ENCODE measurements at places on chromosomes 16 and 17. TPM values are rescaled to one million over a fixed set of nuclear protein-coding genes. Genes with fewer than 3 reads are reported as not detected.

C1QL1 gene
- not detected for total RNA-seq

EXOC3L1 gene
- total RNA-seq, result not detected

GRCh38 chr16:3592559-3592958 lies 15.4 kb upstream of the NLRC3 start:
- H3K36me3 ChIP-seq, result no peaks in the 10 kb centered on the region
- no peak for DNase-seq
- H3K4me1 ChIP-seq, result no peaks in the 10 kb centered on the region
- H3K27ac ChIP-seq, result no peak overlapping the region
- H3K4me3 ChIP-seq, result no peak overlapping the region
- H3K27me3 ChIP-seq, result no peaks in the 10 kb centered on the region

- H3K4me3 ChIP-seq, result no peak overlapping the region
- peaks cover 4% of the 10 kb centered on the region for H3K4me1 ChIP-seq
- H3K36me3 ChIP-seq, result no peaks in the 10 kb centered on the region
Observed at GRCh38 chr17:79609673-79610645, 892 bp downstream of the RBFOX3 start.

DNA sequence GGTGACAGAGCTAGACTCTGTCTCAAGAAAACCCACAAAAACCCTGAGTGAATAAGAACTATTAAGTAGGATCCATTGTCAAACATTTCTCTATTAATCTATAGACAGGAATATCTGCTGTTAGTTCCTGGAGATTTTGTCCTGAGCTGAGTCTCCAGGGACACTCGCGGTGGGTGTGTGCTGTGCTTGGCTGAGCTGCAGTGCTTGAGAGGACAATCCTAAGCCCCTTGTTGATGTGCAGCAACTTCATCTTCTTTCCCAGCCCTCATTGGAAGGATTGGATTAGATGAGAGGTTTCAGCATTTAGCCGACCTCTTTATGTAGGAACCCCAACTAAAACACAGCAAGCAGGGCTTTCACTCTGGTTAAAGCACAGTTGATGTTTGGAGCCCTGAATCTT lies 33.3 kb downstream of the NDEL1 start:
- no peaks in the 10 kb centered on the region for H3K4me1 ChIP-seq
- H3K27me3 ChIP-seq, result no peaks in the 10 kb centered on the region
- H3K4me3 ChIP-seq, result no peak overlapping the region
- peaks cover 34% of the 10 kb centered on the region for H3K36me3 ChIP-seq
- H3K27ac ChIP-seq, result no peak overlapping the region

PIRT gene
- total RNA-seq, result not detected

DNA sequence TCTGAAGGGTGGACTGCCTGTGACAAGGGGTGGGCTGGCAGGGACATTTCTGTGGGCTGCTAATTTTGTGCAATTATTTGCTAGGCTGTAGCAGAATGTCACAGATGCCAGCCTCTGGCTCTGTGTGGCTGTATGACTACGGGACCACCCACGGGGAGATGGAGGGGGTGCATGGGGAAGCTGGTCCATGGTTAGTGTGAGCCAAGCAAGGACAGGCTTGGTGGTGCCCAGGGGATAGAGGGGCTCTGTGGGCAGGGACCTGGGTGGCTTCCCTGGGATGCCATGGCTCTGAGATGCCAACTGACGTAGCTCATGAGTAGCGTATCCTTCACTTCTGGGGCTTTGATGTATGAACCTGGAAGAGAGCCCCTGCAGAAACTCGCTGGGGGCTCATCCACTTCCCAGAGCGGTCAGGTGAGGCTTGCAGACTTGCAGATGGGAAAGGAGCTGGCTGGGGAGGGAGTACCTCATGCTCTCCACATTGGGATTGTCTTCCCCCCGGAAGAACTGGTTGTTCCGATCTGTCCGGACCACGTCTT lies 87.2 kb downstream of the TBC1D16 start:
- H3K27me3 ChIP-seq, result no peaks in the 10 kb centered on the region
- no peak overlapping the region for H3K4me3 ChIP-seq
- H3K36me3 ChIP-seq, result no peaks in the 10 kb centered on the region
- no peak overlapping the region for H3K27ac ChIP-seq
- H3K4me1 ChIP-seq, result no peaks in the 10 kb centered on the region

- no peak within 1 kb of the TSS for H3K4me3 ChIP-seq
- no peak for DNase-seq
- no peak within 1 kb of the TSS for H3K27ac ChIP-seq
- H3K4me1 ChIP-seq, result no peaks in the 10 kb centered on the region
Observed at GRCh38 chr16:31527734-31528274, at the start of gene AHSP. AHSP (plus strand) TSS chr16:31527900; CDS start chr16:31528140, 240 bp downstream.

GRCh38 chr17:6521586-6521985 lies 34.8 kb downstream of the PITPNM3 start:
- H3K4me3 ChIP-seq, result no peak overlapping the region
- no peaks in the 10 kb centered on the region for H3K4me1 ChIP-seq
- H3K36me3 ChIP-seq, result no peaks in the 10 kb centered on the region
- H3K27ac ChIP-seq, result no peak overlapping the region
- DNase-seq, result no peak
- no peaks in the 10 kb centered on the region for H3K27me3 ChIP-seq

DNA sequence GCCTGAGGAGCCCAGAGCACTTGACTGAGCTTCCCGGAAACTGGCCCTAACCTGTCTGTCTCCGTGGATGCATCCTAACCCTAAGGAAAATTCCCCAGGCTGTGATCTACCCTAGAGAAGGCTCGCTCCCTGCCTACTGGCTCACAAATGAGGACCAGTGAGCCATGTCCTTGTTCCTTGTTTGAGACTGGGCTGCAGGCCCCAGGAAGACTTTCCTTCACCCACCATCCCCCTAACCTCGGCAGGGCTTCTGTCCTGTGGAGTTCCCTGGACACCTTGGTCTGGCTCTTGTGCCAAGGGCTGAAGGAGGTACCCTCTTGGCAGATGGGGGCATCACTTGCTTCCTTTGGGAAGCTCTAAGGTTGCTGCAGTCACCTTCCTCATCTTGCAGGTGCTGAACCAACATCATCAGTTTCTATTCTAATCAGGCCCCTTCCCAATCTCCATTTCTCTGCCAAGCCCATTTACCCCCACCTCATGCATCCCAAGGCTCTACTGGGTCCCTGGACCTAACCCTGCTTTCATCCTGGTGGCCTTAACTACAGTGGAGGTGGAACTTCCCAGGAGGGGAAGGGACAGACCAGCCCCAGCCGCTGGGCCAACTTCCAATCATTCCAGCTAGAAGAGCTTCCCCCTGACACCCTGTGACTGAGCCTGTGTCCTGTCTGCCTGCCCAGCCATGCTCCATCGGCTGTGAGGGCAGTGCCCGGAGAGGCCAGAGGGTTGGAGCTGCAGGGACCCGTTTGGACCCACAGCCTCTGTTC lies 12.4 kb downstream of the RNF40 start:
- H3K4me3 ChIP-seq, result no peak overlapping the region
- H3K27ac ChIP-seq, result no peak overlapping the region
- peaks cover 14% of the 10 kb centered on the region for H3K27me3 ChIP-seq
- peaks cover 26% of the 10 kb centered on the region for H3K4me1 ChIP-seq
- no peaks in the 10 kb centered on the region for H3K36me3 ChIP-seq
- no peak for DNase-seq

- DNase-seq, result no peak
- no peak overlapping the region for H3K4me3 ChIP-seq
- no peaks in the 10 kb centered on the region for H3K4me1 ChIP-seq
- H3K27ac ChIP-seq, result no peak overlapping the region
- no peaks in the 10 kb centered on the region for H3K36me3 ChIP-seq
Observed at GRCh38 chr16:72947379-72948237, 100.3 kb downstream of the ZFHX3 start.

- H3K4me3 ChIP-seq, result no peak overlapping the region
- H3K27ac ChIP-seq, result no peak overlapping the region
- no peak for DNase-seq
- H3K36me3 ChIP-seq, result peaks cover 43% of the 10 kb centered on the region
Observed at GRCh38 chr16:58009856-58010416, 8.7 kb downstream of the USB1 start.

- H3K27me3 ChIP-seq, result no peaks in the 10 kb centered on the region
- no peak overlapping the region for H3K4me3 ChIP-seq
- H3K4me1 ChIP-seq, result peaks cover 9% of the 10 kb centered on the region
Observed at GRCh38 chr17:39144416-39144840, 7.0 kb downstream of the PLXDC1 start.

TBC1D3 gene
- total RNA-seq, result 8.8 TPM

Data from T-cell (primary cell).